ENCODE measurements at places on chromosomes 7 and 10.

DNA sequence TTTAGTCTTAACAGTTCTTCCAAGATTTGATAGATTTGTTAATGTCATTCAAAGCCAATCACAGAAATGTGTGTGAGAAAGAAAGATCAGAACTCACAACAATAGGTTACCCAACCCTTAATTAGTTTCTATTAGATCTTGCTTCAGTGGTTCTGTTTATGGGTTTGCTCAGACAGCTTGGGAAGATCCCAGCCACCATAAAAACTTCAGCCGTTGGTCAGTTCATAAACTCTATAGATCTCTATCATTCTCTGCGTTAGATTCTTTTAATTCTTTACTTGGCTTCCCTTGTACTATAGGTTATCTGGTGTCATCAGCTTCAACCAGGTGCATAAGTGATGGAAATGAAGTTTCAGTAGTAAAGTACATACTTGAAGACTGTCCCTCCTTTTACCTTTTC, 54.4 kb downstream of the ZNF277 start:
- DNase-seq: no peak

DNA sequence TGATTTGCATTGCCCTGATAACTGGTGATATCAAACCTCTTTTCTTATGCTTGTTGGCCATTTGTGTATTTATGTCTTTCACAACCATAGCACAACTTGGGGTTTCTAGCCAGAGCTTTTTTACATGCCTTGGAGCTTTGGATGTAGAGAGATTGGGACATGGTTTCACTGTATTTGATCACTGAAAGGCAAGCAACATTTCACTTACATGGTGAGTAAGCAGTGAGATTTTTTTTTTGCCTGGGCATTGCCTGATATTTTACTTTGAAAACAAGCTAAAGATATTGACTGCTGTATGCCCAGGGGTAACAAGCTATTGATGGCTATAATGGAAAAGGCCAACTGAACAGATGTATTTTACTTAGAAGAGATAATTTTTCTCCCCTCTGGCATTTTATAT, 259.0 kb downstream of the PHTF2 start:
- no peak for DNase-seq

DNA sequence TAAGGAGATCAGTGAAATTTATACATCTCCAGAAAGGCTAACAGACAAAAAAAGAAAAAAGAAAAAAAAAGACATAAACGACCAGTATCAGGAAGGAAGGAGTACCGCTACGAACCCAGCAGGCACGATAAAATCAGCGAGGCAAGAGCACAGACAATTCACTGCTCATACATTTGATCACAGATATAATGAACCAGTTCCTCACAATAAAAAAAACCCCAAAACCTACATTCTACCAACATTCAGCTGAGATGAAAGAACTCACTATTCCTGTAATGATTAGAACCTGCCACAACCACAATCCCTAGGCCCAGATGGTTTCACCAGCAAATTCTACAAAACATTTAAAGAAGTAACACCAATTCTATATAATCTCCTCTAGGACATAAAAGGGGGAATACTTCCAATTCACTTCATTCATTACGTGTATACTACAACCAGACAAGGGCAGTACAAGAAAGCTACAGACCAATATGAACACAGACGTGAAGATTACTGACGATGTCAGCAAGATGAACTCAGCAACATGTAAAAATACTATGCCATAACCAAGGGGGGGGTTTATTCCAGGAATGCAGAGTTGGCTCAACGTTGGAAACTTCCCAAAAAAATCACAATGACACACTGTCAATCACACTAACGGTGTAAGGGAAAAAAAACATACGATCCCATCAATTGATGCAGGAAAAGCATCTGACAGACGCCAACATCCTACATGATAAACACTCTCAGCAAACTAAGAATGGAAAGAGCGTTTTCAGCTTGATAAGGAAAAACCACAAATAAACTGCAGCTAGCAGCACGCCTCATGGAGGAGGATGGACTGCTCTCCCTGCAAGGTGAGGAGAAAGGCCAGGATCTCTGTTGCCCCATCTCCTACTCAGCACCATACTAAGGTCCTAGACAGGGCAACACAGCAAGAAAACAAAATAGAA, 256.2 kb downstream of the ELFN1 start:
- no peak for DNase-seq

GRCh38 chr10:99598781-99599509, 21.3 kb downstream of the SLC25A28 start:
- no peak for DNase-seq

DNA sequence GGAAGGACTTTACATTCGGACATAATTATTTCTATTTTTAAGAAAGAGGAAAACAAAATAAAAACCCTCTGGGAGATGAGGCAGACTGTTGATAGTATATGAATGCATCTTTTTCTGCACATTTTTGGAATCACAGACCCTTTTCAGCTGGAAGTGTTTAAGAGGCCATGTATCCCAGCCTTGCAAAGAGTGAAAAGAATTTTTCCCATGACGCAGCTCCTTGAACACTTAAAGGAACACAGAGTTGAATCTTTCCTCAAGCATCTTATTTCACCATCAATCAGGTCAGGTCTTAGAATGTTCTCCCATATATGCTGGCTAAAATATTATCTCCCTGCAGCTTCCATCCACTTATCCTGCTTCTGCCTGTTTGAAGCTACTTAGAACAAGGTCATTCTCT, 45.9 kb upstream of the PAPSS2 start:
- DNase-seq: no peak

GRCh38 chr7:11830582-11831155, 1.3 kb downstream of the THSD7A start:
- DNase-seq: no peak

DNA sequence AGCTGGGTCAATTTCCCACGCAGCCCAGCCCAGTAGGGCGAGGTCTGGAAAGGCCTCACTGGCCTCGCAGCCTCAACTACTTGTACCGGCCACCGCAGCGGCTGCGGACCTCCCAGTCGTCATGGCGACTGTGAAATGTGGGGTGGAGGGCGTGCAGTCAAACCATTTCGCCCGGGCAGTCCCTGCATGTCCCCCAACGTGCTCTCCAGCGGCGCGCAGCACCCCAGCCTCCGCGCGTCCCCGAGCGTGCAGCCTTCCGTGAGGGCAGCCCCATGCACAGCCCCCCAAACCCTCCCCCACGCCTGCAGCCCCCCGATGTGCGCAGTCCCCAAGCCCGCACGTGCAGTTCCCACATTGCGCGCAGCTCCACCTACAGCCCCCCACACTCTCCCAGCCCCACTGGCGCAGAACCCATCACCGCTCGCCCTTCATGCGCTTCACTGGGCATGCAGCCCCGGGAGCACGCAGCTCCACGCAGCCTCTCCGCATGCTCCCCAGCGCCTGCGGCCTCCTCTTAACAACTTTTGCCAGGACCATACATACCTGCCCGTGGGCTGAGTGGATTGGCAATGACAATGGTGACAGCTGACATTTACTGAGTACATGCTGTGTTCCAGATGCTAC, 34.5 kb upstream of the SFTPD start:
- no peak for DNase-seq

DNA sequence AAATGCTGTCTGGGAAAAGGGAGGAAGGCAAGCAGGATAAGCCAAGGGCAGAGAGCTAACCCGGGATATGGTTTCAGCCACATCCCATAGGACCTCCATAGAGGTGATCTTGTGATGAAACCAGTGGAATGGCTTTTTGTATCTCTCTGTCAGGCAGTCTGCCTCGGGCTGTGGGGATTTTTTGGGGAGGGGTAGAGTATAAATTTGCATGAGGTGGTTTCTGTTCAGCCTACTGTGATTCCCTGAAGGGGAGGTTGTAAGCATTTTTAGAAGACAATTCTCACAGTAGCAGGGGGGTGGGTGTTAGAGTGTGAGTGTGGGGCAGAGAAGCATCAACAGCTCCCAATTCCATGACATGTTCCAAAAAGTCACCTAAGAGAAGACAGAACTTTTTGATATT, 11.8 kb downstream of the OR9A2 start:
- no peak for DNase-seq

DNA sequence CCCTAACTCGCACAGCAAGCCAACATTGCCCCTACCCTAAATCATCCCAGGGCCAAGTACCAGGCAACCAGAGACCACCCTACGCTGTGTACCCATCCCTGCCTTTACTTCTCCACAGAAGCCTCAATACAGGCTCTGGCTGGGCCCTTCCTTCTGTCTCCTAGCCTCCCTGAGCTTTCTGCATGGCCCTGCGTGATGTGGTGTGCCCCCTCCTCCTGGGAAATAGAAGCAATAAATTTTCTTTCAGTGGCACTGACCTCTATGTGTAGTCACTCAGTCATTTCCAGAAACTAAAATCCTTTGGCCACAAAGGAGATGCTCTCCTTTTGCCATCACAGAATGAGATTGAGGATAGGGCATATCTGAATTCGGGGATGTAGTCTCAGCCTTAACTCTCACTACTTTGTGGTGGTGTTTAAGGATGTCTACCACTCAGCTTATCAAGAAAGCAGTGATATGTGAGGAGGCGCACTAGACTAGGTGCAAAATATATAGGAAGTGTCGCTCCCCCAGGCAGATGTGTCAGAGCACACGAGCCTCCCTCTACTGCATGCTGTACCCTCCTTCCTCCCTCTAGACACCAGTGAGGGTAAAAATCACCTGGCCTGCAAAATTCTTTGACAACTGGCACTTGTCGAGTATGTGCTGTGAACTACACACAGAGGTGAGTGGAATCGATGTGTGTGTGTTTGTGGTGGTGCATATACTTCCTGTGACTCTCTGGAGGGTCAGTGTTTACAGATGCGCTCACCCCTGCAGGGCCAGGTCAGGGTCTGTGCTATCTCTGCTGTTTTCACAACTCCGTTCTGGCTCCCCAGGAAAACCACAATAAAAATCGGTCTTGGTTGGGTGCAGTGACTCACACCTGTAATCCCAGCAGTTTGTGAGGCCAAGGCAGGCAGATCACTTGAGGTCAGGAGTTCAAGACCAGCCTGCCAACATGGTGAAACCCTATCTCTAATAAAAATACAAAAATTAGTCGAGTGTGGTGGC, 825.9 kb upstream of the IGFBP3 start:
- no peak for DNase-seq

GRCh38 chr10:104809288-104810090, 168.4 kb downstream of the SORCS3 start:
- DNase-seq: no peak

GRCh38 chr10:124569623-124570470, 108.2 kb downstream of the LHPP start:
- no peak for DNase-seq

GRCh38 chr10:31657434-31657872, 271.2 kb downstream of the ARHGAP12 start:
- no peak for DNase-seq

DNA sequence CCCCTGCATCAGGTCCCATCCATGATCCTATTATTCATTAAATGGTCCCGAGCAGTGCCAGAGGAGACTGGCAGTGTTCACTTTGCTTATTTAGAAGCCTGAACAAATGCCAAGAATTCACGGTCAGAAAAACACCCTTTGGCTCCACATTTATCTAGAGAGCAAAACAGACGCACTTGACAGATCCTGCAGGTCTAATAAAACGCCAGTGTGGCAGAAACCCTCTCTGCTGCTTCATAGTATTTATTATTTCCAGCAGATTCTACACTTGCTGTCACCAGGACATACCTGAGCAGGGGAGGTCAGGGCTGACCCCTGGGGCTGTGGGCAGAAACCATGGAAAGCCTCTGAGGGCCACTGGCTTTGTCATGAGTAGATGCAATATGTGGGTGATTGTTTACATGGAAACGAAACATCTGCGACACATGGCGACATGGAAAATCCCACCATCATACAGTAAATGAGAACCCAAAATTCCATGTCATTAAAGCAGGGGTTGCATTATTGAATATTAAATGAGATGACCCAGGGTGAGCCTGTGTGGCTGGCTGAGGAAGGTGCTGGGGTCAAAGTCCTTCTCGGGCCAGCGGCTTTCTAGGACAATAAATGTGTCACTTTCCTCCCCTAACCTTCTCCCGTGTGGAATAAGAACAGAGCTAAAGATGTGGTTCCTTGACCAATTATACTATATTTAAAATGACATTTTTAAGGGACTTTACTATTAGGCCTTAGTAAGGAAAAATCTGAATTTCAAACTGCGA, 205.9 kb upstream of the SVIL start:
- DNase-seq: no peak

DNA sequence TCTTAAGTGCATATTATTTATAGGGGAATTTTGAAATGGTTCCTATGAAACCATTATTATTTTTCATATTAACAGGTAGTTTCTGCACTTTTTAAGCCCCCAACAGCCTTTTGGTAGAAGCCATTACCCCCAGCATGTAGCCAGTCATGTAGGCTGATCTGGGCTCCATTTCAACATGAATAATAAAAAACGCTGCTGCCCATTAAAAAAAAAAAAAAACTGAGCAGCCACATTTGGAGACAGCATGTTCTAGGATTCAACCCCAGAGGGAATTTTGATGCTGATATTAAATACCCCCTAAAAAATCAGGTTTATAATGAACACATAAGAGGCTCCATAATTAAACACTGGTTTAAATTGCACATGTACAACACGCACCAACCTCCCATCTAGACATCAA, 181.3 kb downstream of the RTKN2 start:
- no peak for DNase-seq

- no peak for DNase-seq
These were observed 242.1 kb upstream of the SP4 start for GRCh38 chr7:21185653-21186265.

DNA sequence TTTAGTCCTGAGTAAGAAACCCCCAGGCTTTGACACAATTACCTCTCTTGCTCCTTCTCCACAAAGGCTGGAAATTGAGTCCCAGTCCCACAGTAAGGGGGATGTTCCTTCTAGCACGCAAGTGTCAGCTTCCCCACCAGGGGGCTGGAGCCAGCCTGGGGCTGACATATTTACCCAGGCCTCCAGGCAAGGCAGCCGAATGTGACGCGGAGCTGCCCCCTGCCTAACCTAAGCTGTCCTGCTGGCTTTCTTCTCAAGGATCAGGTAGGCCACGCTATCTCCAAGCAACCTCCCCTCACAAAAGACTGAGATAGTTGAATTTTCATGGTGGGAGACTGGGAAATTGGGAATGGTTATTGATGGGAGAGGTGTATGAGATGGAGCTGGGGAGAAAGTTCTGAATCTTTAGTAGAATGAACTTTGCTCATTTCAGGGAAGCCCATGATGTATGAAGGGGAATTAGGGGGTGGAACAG, 19.2 kb upstream of the BMPER start:
- DNase-seq: no peak

- no peak for DNase-seq
These were observed 25.9 kb upstream of the GNA12 start for GRCh38 chr7:2869981-2870380.

GRCh38 chr7:77383333-77383740, 32.8 kb downstream of the GSAP start:
- DNase-seq: no peak

DNA sequence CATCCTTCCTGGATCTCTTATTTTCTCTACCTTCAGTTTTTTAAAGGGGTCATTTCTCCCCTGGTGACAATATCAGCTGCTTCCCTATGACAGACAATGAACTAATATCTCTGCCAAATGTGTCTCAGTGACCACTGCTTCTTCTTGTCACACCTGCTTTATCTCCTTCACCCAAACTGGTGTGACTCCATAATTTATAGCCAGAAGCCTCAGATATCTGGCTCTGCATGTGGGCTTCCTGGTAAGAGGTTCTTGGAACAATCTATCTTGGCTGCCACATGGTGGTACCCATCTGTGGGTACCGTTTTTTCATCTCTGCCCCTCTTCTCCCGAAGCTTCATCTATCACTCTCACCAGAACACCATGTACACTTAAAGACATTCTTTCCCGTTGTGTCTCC, 37.0 kb downstream of the CPVL start:
- no peak for DNase-seq

Data from cerebellum (tissue), 4 donors.